ENCODE measurements at places on chromosomes 11 and 22. TPM values are rescaled to one million over a fixed set of nuclear protein-coding genes. Genes with fewer than 3 reads are reported as not detected.

DNA sequence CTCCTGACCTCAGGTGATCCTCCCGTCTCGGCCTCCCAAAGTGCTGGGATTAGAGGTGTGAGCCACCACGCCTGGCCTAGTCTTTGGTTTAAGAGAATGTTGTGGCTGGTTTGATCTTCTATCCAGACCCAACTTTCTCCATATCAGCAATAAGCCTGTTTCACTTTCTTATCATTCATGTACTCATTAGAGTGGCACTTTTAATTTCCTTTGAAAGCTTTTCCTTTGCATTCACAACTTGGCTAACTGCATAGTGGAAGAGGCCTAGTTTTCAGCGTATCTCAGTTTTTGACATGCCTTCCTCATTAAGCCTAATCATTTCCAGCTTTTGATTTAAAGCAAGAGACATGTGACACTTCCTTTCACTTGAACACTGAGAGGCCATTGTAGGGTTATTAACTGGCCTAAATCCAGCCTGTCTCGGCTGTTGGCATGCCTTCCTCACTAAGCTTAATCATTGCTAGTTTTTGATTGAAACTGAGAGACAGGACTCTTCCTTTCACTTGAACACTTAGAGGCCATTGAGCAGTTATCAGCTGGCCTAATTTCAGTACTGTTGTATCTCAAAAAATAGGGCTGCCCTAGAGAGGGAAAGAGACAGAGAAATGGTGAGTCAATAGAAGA is 13.1 kb upstream of the RPL3 start:
- no peak for DNase-seq

DNA sequence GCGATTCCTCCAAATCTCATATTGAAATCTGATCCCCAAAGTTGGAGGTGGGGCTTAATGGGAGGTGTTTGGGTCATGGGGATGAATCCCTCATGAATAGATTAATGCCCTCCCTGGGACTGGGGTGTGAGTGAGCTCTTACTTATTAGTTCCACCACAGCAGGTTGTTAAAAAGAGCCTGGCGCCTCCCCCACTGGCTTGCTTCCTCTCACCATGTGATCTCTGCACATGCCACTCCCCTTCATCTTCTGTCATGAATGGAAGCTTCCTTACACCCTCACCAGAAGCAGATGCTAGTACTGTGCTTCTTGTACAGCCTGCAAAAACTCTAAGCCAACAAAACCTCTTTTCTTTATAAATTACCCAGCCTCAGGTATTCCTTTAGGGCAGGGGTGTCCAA is 8.8 kb downstream of the RRAS2 start:
- no peak for DNase-seq

DNA sequence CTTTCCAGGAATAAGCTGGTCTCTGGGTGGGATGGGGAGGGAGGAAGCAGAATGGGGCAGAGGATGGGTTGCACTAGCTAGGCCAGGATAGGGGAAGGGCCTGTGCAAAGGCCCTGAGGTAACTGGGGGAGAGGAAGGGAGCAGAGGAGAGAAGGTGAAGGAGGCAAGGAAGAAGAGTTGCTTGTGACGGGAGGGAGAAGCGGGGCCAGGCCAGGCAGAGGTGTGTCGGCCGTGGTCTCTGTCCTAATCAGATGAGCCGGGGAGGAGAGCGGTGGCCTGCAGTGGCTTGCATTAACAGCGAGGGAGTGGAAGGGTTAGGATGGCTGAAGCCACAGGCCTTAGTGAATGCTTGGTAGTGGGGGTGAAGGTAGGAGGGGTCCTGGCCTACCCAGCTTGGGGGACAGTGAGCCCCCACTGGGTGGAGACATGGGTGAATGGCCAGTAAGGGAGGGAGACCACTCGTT is 6.0 kb upstream of the DERL3 start:
- DNase-seq, result no peak

DNA sequence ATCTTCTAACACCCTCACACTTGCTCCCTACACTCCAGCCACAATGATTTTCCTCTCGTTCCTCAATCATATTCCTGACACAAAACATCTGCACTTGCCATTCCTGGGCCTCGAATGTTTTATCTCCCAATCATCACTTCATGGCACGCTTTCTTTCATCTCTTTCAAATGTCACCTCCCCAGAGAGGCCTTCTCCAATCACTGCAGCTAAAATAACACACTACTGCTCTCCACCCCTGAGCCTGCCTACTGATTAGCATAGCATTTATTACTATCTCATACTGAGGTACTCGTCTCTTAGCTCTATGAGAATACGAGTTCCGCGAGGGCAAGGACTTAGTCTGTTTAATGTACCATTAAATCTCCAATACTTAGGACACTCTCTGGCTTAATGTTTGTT is 23.5 kb downstream of the NFRKB start:
- DNase-seq, result no peak

DNA sequence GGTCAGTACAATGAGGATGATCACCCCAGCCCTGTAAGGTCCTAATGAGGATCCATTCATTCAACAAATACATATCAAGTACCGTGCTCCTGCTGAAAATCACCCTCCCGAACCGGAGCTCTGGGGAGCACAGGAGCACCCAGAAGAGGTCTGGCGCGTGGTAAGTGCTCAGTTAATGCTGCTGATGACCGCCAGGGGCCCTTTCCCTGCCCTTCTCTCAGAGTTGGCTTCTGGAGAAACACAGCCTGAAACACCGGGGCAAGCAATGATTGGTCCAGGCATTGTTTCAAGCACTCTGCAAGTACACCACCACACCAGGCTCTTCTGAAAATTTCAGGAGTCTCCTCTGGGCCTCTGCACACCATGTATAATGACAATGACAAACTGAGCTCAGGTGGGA is 3.8 kb upstream of the CCDC86 start:
- no peak for DNase-seq

- DNase-seq, result no peak
Observed at GRCh38 chr11:2383852-2384804, 7.0 kb downstream of the CD81 start.

Gene HPX
- 0.14 TPM for total RNA-seq

DNA sequence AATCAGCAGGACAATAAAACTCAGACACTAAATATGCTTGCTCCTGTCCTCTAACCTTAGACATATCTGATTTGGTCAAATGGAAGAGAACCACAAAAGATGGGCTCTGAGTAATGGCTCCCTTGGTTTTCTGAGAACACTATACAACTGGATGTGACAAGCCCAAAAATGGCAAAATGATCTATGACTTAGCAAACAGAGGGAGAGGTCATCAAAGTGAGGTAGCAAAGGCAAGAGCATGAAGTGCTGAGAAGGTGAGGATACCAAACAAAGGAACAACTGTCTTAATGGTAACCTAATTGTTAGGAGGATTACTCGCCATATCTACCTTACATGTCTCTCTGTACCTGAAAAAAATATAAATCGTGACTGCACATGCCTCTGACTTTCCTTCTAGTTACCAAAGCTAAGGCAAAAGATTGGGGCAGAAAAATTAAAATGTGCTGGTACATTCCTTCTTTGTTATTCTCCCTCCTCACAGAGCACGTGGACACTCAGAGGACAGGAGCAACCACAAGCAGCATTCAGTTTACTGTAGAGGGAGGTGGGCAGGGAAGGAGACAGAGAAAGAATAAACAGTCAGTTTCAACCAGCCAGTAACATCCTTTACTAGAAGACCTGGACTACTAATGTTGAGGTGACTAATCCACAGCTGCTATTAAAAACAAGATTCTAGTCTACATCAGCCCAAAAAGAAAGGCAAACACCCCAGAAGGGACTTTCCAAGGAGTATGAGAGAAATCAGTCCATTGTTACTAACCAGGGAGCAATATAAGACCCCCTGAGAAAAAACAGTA is 88.8 kb downstream of the AMBRA1 start:
- peak; percentile 77 for DNase-seq

GRCh38 chr11:69770540-69770939 is 4.6 kb downstream of the FGF4 start:
- DNase-seq, result no peak

GRCh38 chr11:74490941-74491340 is 2.6 kb downstream of the LIPT2 start:
- no peak for DNase-seq

GRCh38 chr11:112366777-112367176 is 106.1 kb upstream of the PLET1 start:
- DNase-seq, result no peak

GRCh38 chr11:13923182-13923581 is 39.3 kb upstream of the SPON1 start:
- no peak for DNase-seq

- DNase-seq, result no peak
Observed at GRCh38 chr11:128942817-128943427, at the start of gene TP53AIP1. TSS of gene TP53AIP1 (minus strand) at chr11:128942871. CDS start at chr11:128937818, 5,053 bp downstream.

Gene CCDC188
- not detected for total RNA-seq

DNA sequence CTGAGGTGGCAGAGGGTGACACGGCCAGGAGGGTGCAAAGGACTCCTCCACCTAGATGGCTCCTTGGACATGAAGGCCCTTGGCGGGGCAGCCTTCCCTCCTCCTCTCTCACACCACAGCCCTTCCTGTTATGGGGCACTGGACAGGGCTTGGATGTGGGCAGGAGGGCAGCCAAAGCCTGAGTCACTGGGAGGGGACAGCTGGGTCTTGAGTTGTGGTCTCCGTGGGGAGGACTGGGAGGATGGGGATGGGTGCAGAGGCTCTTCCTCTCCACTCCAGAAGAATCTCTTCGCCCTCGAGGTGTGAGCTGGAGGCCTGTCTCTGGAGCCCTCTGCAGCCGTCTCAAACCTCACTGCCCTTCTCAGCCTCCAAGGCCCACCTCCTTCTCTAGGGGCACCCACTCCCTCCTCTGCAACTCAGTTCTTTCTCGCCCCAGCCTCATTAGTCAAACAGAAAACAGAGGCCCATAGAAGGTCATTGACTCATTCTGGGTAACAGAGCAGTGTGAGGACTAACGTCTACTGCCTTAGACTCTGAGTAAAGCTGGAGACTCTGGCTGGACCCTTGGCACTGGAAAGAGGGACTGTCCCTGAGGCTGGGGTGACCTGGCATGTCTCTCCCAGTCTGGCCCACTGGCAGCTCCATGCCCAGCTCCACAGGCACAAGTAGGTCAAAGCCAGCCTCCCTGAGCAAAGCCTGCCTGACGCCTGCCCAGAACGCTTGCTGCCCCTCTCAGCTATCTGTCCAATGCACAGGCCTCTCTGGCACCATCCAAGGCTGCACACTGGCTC is 47.5 kb upstream of the CDON start:
- DNase-seq, result peak; percentile 44

DNA sequence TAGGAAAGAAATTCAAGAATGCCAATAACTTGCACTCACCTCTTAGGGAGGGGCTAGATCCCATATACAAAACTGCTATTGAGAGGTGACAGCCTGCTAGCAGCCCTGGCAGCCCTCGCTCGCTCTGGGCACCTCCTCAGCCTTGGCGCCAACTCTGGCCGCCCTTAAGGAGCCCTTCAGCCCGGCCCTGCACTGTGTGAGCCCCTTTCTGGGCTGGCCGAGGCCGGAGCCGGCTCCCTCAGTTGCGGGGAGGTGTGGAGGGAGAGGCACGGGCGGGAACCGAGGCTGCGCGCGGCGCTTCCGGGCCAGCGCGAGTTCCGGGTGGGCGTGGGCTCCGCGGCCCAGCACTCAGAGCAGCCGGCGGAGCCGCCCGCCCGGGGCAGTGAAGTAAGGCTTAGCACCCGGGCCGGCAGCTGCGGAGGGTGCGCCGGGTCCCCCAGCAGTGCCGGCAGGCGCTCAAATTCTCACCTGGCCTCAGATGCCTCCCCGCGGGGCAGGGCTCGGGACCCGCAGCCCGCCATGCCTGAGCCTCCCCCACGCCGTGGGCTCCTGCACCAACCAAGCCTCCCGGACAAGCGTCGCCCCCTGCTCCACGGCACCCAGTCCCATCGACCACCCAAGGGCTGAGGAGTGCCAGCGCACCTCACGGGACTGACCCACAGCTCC is 329.9 kb downstream of the FAM181B start:
- DNase-seq, result no peak

Measured in A172 (cell line).